Type B pancreatic cell (in vitro differentiated cells): ENCODE measurements at places on chromosomes 12 and 14. TPM values are rescaled to one million over a fixed set of nuclear protein-coding genes. Genes with fewer than 3 reads are reported as not detected.

- no peak for DNase-seq
Measured at GRCh38 chr14:96162741-96163140, 41.9 kb upstream of the BDKRB2 start.

- no peak for DNase-seq
Measured at GRCh38 chr12:18123707-18124106, 33.7 kb upstream of the RERGL start.

GRCh38 chr12:114623737-114624136 is 60.2 kb downstream of the TBX3 start:
- no peak for DNase-seq

PLXNC1 gene
- total RNA-seq = 7.1 and 8.3 TPM in 2 replicates
